ENCODE measurements at places on chromosomes 12 and 14.

GRCh38 chr14:102407258-102407657 is 44.5 kb downstream of the TECPR2 start:
- no peak for DNase-seq

DNA sequence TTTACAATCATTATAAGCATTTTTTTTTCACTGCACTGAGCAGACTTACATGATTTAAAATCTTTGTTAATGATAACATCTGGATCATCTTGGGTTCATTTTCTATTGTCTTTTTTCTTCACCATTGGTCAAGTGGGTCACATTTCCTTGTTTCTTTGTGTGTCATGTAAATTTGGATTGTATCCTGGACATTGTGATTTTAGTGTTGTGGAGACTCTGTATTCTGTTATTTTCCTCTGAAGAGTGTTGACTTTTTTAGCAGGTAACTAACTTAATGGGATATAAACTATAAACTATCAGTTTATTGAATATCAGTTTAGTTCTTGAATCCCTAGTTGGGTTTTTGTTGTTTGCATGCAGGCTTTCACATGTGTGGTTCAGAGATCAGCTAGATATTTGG is 4.0 kb upstream of the UNC79 start:
- DNase-seq: no peak

DNA sequence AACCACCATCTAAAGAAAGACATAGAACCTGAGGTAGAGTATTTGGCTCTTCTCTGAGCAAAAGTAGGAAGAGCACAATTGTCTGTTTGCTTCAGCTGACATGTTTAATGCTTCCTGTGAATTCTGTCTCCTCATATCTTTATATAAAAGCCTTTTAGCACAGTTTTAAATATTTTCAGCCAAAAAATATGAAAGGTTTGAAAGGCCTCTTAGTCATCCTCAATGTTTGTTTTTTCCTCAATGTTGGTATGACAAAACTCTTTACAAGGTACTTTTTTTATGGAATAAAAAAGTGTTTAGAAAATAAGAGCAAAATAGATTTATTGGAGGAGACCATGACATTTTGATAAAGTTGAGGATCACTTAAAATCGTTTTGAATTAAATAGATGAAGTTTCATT is 360.9 kb downstream of the NAV3 start:
- DNase-seq: no peak

DNA sequence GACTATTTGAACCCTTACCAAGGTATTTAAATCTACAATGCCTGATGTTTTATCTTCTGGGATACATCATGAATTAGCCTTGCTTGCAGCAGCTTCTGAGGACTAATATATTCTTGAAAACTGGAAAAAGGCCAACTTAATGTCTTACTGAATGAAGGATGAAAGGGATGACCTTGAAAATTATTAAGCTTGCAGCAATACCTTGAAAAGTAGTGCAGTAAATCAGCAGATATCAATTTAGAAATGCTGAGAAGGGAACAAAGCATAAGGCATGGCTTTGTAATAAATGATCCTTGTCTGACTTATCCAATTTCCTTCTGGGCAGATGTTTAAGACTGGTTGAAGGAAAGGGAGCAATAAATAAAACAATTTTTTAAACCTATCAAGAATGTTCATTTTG is 37.3 kb upstream of the FERMT2 start:
- DNase-seq: no peak

- no peak for DNase-seq
Measured at GRCh38 chr12:129873833-129874208, 30.0 kb downstream of the TMEM132D start.

- DNase-seq: no peak
Measured at GRCh38 chr14:90743425-90743824, 72.8 kb downstream of the TTC7B start.

DNA sequence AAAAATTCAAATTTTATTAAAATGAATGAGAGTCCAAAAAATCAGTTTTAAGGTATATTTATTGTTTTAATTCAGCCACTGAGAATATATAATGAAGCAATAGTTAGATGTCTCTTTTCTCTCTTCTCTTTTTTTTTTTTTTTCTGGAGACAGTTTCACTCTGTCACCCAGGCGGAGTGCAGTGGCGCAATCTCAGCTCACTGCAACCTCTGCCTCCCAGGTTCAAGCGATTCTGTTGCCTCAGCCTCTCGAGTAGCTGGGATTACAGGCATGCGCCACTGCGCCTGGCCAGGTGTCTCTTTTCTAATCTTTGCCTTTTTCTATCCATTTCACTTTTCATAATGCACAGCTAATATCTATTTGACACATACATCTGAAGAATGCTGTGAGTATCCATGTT is 307.1 kb upstream of the RGS6 start:
- DNase-seq: no peak

GRCh38 chr14:66979101-66979974 is 209.9 kb upstream of the GARIN2 start:
- no peak for DNase-seq

DNA sequence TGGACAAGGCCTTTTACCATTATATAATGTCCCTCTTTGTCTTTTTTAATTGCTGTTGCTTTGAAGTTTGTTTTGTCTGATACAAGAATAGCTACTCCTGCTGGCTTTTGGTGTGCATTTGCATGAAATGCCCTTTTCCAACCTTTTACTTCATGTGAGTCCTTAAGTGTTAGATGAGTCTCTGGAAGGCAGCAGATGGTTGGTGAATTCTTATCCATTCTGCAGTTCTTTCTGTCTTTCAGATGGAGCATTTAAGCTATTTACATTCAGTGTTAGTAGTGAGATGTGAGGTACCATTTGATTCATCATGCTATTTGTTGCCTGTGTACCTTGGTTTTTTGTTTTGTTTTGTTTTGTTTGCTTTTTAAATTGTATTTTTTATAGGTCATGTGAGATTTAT is 208.3 kb downstream of the GPHN start:
- no peak for DNase-seq

GRCh38 chr12:88925454-88925853 is 345.2 kb upstream of the KITLG start:
- DNase-seq: no peak

DNA sequence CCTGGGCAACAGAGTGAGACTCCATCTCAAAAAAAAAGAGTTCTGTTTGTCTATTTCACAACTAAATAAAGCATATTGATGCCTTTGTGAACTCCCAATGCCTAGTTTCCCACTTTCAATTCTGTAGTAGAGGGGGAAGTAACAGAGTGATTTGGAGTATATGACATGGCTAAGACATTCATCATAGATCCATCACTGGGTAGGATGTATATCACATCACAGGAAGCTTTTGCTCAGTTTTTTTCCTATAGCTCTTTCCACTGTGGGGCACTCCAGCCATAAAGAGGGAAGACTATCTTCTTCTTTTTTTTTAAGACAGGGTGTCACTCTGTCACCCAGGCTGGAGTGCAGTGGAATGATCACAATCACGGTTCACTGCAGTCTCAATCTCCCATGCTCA is 154.0 kb upstream of the BCL2L14 start:
- no peak for DNase-seq

GRCh38 chr12:15216036-15216889 is 5.0 kb downstream of the RERG start:
- no peak for DNase-seq

DNA sequence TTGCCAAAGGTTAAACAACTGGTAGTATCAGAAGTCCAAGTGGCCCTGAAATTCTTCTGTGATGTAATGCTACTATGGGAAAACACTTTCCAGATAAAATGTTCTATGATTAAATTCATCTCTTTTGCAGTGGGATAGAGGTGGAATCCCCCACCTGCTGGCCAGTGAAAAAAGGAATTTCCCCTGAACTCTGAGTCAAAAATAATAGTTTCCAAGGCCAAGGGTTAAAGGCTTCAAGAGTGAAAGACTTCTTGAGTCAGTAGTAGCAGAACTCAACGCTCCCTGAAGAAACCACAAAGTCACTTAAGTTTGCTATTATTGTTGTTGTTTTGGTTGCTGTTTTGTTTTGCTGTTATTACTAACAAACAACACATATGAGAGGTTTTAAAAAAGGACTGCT is 330.8 kb downstream of the SOX5 start:
- DNase-seq: no peak

GRCh38 chr12:51128919-51129318 is 44.0 kb downstream of the TFCP2 start:
- DNase-seq: no peak

DNA sequence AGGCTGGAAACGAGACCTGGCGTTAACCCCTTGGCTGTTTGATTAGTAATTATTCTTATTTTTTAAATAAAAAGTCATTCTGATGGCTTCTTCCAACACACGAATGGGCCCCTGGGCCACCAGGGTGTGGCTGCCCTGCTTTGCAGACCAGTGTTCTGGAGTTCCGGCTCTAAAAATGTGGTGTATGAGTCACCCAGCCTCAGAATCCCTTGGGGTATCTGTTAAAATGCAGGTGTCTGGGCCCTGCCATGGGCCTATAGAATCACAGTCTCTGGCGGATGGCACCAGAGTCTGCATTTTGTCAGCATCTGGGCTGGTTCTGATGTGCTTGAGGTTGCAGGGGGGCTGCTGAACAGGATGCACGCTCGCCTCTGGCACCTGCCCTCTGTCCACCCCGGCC is 2.5 kb upstream of the PSMC1 start:
- no peak for DNase-seq

DNA sequence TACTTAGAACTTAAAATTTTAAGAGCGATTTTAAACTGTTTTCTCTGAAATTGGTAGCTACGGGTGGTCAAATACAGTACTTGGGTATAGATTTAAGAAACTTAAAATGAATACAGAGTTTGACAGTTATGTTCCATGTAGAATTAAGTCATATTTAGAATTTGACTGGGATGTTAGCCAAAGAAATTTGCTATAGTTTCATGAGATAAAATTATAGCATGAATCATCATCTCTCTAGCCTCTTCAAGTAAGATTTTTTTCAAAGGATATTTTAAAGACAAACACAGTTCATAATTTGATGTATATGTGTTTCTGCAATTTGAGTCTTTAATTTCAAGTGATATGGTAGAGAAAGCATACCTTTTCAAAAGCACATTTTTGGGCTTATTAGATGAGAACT is 41.0 kb downstream of the ZCRB1 start:
- no peak for DNase-seq

DNA sequence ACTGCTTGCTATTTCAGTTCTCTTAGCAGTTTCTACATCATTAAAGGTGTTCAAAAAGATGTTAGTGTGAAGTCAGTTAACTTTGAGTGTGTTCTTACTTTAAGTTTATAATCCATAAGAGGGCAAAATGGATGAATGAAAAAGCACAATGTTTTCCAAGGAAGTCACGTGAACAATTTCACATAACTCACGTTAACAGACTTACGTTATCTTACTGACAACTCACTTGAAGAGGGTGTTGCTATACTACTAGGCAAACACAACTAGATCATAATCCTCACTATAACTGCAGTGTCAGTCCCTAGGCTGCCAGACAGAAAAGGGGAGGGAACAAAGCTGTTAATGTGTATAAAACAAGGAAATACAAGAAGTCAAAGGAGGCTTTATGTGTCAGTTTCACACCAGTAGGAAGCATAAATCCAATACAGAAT is 6.4 kb downstream of the SLC2A13 start:
- no peak for DNase-seq

- DNase-seq: no peak
Measured at GRCh38 chr14:22794551-22794951, 20.7 kb downstream of the SLC7A7 start.

- no peak for DNase-seq
Measured at GRCh38 chr14:60166142-60166541, 944 bp upstream of the DHRS7 start.

DNA sequence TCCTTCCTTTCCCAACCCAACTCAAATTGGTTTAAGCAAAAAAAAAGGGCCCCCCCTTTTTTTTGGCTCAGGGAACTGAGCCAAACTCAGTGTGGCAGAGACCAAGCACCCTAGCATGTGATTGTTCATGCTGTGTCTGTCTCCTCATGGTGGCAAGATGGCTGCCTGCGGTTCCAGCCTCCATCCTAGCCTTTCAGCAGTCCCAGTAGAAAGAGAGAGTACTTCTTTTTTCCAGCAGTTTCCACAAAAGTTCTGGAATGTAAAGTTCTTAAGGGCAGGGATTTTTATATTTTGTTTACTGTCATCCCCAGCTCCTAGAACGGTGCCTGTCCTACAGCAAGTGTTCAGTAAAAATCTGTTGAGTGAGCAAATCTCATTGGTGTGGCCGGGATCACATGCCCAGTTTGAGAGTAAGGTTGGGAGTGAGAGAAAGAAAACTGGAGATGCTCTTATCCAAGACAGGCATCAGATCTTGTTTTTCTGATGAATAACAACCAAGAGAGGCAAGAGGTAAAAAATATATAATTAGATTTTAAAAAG is 22.4 kb downstream of the CHST11 start:
- no peak for DNase-seq
